Activated CD8-positive, alpha-beta memory T cell treated with anti-CD3 and anti-CD28 coated beads, Interleukin-2, amount 10 ng/mL, durations not matched to agents 7 days and 5 days (primary cell): ENCODE measurements at places on chromosomes 2 and 18. TPM values are rescaled to one million over a fixed set of nuclear protein-coding genes. Genes with fewer than 3 reads are reported as not detected.

- H3K27me3 ChIP-seq: peaks cover 9% of the 10 kb centered on the region
- no peaks in the 10 kb centered on the region for H3K4me1 ChIP-seq
- no peaks in the 10 kb centered on the region for H3K36me3 ChIP-seq
- DNase-seq: no peak
- no peak overlapping the region for H3K27ac ChIP-seq
Observed at GRCh38 chr2:236638707-236639106, 69.1 kb downstream of the ACKR3 start.

PUM2 gene
- 120 TPM for total RNA-seq

- H3K27me3 ChIP-seq: peaks cover 81% of the 10 kb centered on the region
- H3K4me1 ChIP-seq: peaks cover 3% of the 10 kb centered on the region
- no peak overlapping the region for H3K4me3 ChIP-seq
- DNase-seq: no peak
- peaks cover 1% of the 10 kb centered on the region for H3K36me3 ChIP-seq
Observed at GRCh38 chr18:31679133-31679742, 5.1 kb downstream of the B4GALT6 start.

XRCC5 gene
- total RNA-seq: 307 TPM

GRCh38 chr18:77376043-77376732 lies 126.5 kb downstream of the GALR1 start:
- H3K4me3 ChIP-seq: no peak overlapping the region
- DNase-seq: no peak
- H3K4me1 ChIP-seq: no peaks in the 10 kb centered on the region
- peaks cover 11% of the 10 kb centered on the region for H3K27me3 ChIP-seq

DNA sequence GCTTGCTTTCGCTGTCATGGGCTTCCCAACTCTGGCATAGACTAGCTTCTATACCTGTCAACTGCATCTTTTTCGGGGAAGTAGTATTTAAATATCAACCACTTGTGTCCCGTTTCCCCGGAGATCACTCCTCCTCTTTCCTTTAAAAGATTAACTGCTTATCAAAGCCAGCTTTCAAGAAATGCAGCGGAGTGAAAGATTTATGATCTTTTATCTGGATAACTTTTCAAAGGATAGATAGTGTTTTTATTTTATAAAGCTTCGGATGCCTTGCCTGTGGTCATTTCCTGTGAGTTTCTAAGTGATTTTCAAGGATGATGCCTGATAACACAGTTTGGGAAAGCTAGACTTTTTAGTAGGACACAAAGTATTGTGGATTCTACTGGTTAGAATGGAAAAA lies 2.9 kb upstream of the IGFBP5 start:
- DNase-seq: no peak
- peaks cover 59% of the 10 kb centered on the region for H3K27me3 ChIP-seq
- peaks cover 12% of the 10 kb centered on the region for H3K4me1 ChIP-seq
- H3K4me3 ChIP-seq: no peak overlapping the region
